Activated T-cell treated with anti-CD3 and anti-CD28 coated beads, Interleukin-2, amount 50 U/mL, for 24 hours (primary cell): ENCODE measurements at places on chromosomes 2 and 18.

- no peak for DNase-seq
Measured at GRCh38 chr2:204652063-204652462, 106.8 kb downstream of the PARD3B start.

GRCh38 chr2:196528486-196529223 lies 110.9 kb upstream of the CCDC150 start:
- no peak for DNase-seq

GRCh38 chr2:127662937-127663565 lies 12.3 kb downstream of the LIMS2 start:
- peak; percentile 24 for DNase-seq

GRCh38 chr18:65255417-65255816 lies 495.4 kb upstream of the CDH7 start:
- no peak for DNase-seq

DNA sequence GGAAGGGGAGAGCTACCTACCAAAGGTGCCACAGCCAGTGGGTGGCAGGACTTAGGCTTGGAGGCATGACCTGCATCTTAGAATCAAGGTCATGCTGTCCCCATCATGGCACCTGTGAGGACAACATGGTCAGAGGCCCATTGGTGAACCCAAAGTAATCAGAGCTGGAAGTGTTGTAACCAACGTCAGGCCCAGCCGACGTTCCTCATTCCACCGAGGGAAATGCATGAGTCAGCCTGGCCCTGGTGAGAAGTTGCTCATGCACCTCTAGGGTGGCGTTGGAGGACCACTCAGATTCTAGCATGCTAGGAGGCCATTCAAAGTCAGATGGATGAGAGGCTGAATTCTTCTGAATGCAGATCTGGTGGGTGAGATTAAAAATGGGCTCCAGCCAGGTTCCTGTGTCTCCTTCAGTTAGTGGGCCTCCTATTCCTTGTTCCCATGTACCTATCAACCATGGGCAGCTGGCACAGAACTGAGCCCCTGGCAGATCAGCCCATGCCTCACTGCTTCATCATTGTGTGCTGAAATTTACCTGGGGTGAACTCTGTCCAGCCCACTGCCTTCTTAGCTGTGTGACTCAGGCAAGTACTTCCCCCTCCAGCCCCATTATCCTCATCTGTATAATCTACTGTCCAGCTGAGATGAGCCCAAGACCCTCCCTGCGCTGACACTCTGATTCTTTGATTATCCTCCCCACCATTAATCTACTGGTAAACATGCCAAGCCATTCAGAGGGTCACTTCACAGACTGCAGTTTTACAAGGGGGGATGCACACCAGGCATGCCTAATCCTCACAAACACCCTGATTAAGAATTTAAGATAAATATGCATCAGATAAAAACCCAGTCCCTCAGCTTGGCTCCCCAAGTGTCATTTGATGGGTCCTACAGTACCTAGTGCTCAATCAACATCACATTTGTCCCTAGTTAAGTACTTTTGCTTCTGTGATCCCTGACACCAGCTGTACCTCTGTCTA lies 14.0 kb downstream of the SLC14A2 start:
- DNase-seq: no peak

- DNase-seq: no peak
Measured at GRCh38 chr2:61100801-61101200, 35.1 kb downstream of the SANBR start.

- DNase-seq: no peak
Measured at GRCh38 chr2:24269265-24269664, 91.1 kb downstream of the ITSN2 start.

- DNase-seq: no peak
Measured at GRCh38 chr2:74128206-74128605, 19.5 kb downstream of the BOLA3 start.

DNA sequence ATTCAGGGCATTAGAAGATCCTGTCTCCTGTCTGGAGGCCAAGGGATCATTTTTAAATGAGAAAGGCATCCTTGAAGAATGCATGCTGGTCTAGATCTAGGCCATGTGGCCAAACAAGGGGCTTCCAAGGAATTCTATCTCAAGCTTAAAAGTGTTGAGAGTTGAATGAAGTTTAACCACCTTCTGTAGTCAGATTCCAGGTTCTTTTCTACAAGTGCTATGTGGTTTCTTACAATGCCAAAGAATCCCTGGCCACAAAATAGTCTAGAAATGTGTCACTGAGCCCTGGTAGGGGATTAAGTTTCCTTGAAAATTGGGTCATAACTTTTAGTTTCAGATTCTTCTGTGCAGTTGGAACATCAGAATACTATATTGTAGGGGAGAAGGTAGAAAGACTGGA lies 640.7 kb upstream of the ACVR2A start:
- DNase-seq: no peak

GRCh38 chr18:51070545-51070944 lies 40.5 kb downstream of the SMAD4 start:
- no peak for DNase-seq

DNA sequence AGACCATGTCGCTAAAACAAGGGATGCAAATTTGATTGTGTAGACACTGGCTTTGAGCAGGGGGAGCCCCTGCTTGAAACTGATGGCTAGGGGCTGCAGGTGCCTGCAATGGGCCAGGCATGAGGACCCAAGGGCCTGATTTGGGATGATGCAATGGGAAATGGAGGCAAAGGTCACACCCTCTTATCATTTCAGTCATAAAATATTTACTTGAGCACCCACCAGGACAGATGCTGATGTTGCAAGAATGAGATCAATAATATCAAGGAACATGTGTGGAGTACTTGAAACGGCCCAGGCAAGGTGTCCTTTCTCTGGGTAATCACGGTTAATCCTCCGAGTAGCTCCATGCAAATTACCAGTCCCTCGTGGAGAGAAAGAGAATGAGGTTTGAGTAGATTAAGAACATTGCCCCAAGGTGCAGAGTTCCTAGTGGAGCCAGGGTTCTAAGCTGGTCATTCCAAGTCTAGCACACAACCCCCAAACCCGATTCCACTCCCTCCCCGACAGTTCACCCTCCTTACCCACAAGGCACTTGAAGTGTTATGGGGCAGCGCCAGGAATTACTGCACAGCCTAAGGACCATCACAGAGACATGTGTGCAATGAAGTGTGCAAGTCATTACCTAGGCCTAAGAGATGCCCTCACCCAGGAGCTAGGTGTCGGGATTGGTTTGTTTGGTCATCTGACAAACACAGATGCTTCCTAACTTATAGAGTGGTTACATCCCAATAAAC lies 14.0 kb upstream of the TMBIM1 start:
- no peak for DNase-seq

- no peak for DNase-seq
Measured at GRCh38 chr2:39631256-39631655, 34.5 kb upstream of the TMEM178A start.

- DNase-seq: no peak
Measured at GRCh38 chr2:66753660-66754059, 318.7 kb downstream of the MEIS1 start.

- no peak for DNase-seq
Measured at GRCh38 chr2:207546822-207547221, 17.1 kb downstream of the CREB1 start.

DNA sequence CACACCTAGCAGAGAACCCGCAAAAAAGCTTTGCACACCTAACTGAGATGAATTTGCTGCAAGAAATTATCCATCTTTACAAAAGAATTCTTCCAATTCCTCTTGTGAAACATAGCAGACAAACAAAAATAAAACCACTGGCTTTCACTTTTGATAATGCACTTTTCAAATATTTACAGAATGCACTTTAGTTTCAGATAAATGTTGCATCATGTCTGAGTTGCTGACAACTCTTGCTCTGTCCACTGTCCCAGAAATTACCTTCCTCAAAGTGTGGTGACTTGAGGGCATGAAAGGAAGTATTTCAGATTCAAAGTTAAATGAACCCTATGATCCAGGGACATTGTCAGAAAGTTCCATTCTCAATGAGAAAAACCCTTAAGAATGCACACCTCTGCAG lies 256.2 kb upstream of the PARD3B start:
- DNase-seq: no peak

DNA sequence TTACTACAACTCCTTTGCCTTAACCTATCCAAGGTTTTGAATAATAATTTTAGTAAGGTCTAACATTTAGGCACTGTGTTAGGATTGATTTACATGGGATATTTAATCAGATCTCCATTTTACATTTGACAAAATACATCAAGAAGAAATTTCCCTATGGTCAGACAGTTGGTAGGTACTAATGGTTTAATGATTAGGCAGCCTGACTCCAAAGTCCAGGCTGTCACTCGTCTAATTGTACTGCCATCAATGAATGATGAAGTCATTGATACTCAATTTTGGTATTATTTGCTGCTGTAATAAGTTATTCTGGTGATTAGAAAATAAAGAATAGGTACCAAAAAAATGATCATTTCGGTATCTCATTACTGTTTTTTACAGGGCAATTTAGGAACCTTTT lies 14.1 kb downstream of the BBS5 start:
- no peak for DNase-seq

DNA sequence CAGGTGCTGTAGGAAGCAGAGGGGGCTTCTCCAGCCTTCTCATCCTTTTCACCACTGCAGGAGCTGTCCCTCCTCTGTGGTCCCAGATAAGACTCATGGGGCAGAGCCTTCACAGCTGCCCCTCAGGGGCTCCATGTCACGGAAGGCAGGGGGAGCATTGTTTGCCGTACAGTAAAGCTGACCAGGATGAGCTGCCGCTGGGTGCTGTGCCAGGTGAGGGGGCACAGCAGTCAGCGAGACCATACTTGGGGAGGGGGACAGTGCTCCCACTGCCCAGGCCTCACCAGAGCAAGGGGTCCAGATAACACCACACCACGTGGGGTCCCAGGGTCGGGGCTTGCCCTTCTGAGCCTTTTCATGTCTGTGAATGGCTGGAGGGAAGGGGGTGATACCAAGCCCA lies 46.3 kb downstream of the PLEKHB2 start:
- DNase-seq: no peak

GRCh38 chr2:169018390-169018789 lies 12.7 kb downstream of the ABCB11 start:
- no peak for DNase-seq

- DNase-seq: no peak
Measured at GRCh38 chr2:171515672-171516298, 6.5 kb upstream of the CYBRD1 start.

DNA sequence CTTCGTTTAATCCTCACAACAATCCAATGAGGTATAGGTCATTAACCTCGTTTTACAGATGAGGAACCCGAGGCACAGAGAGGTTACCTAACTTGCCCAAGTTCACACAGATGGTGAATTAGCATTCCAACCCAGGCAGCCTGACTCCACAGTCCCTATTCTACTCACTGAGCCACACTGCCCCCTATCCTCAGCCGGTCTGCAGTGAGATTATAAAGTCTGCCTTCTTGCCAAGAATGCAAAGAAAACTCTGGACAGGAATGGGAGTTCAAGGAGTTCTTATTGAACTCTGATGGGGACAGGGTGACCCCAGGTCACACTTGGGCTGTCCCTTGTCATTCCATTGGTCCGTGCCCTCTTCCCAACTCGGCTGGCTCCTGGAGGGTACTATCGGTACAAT lies 118.1 kb upstream of the MSH6 start:
- no peak for DNase-seq

- DNase-seq: no peak
Measured at GRCh38 chr18:12770469-12771219, 67.8 kb downstream of the PSMG2 start.

- DNase-seq: no peak
Measured at GRCh38 chr2:35416391-35417140, 939.0 kb upstream of the CRIM1 start.

DNA sequence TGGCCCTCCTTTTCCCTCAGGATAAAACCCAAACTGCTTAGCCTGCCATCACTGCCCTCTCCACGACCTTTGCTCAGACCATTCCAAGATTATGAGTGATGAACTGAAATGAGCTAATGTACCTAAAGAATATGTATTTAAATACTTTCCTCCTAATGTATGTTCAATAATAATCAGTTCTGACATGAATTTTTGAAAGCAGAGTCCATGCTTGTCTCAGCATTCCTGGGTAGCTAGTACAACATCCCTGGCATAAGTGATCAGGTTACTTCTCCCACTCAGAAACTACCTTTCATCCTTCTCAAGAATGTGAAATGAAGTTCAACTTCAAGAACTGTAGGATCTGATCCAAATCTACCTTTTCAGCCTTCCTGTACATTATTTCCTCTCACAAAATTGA lies 103.6 kb downstream of the UNC80 start:
- no peak for DNase-seq

DNA sequence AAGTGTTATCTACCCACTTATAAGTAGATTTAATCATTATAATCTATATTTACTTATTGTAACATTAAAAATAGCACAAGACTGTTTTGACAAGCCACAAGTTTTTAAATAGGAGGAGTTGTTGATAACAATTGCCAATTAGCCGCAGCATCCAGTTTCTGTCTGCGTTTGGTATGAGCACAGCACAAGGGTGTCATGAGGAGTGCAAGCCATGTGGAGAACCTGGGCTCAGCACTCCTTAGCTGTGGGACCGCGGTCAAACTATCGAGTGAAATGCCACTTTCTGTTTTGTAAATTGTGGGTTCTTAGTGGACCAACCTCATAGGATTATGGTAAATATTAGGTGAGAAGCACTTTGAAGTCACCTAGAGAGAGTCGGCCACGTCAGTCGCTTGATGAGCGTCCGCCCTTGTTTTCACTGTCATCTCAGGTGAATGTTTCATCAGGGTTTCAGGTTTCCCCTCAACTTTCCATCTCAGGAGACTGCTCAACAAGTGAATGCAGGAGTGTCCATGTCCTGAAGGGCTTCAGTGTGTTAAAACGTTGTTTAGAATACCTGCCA lies 294.5 kb downstream of the ZNF407 start:
- DNase-seq: no peak

- no peak for DNase-seq
Measured at GRCh38 chr18:37419315-37419714, 146.3 kb downstream of the CELF4 start.

GRCh38 chr2:216985658-216986141 lies 125.8 kb upstream of the TNP1 start:
- DNase-seq: no peak

GRCh38 chr2:190847504-190848081 lies 33.0 kb upstream of the GLS start:
- DNase-seq: no peak

DNA sequence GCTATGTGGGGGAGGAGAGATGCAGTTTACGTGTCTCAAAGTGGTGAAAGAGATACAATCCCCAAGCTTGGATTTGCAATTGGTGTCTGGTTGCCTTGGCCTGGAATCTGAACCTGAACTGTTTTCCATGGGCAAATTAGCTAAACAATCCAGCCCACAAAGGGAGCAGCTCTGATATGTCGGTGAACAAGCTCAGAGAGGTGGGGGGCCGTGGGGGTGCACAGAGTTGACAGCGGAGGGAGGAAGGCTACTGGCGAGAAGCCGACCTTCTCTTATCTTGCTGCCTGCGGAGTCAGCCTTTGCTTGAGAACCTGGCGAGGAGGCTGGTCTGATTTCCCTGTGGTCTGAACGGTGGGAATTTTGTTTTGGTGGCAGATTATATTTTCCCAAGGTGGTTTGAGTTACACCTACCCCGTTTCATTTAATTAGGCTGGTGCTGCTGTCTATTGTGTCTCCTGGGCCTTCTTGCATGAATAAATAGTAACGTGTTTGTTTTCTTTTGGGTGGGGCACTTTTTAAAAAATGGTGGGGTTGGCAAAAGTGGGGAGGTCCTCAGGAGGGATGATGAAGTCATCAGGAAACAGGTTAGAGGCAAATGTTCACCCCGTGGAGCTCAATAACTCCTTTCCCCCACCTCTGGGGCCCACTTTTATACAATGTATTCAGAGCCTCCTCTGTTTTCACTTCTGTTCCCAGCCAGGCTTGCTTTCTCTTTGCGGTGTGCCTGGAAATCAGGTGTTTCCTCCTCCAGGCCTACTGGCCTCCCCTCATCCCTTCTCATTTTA lies 80.9 kb upstream of the IGFBP5 start:
- DNase-seq: no peak
